Muscle of leg (tissue), 16 donors: ENCODE measurements at places on chromosomes 11 and 22.

- DNase-seq = no peak
These were observed 9.1 kb downstream of the USP35 start for GRCh38 chr11:78197816-78198215.

DNA sequence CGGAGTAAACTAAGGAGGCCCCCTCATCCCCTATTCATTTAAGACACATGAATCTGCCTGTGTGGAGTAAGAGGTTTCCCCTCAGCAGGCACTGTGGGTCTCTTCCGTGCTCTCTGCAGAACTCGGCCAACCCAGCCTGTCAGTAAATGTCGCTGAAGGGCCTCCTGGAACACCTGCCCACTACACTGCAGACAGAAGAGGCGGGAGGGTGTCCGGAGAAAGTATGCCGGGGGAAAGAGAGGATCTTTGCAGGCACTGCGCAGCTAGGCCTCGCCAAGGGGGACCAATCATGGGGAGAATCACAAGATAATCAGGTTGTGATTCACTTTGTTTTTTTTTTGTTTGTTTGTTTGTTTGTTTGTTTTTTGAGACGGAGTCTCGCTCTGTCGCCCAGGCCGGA, 110.8 kb downstream of the MORC2 start:
- DNase-seq = no peak

- no peak for DNase-seq
These were observed 71.2 kb downstream of the ZBTB16 start for GRCh38 chr11:114130629-114131277.

- no peak for DNase-seq
These were observed 243.4 kb upstream of the PLET1 start for GRCh38 chr11:112504056-112504455.

GRCh38 chr11:27934830-27935145, 173.2 kb downstream of the KIF18A start:
- DNase-seq = peak; percentile 86

- no peak for DNase-seq
These were observed 80.3 kb downstream of the DDIAS start for GRCh38 chr11:82981852-82982251.

- no peak for DNase-seq
These were observed 13.5 kb upstream of the CASTOR1 start for GRCh38 chr22:30302810-30303138.

- DNase-seq = no peak
These were observed 542.4 kb downstream of the TBC1D22A start for GRCh38 chr22:47304854-47305253.

DNA sequence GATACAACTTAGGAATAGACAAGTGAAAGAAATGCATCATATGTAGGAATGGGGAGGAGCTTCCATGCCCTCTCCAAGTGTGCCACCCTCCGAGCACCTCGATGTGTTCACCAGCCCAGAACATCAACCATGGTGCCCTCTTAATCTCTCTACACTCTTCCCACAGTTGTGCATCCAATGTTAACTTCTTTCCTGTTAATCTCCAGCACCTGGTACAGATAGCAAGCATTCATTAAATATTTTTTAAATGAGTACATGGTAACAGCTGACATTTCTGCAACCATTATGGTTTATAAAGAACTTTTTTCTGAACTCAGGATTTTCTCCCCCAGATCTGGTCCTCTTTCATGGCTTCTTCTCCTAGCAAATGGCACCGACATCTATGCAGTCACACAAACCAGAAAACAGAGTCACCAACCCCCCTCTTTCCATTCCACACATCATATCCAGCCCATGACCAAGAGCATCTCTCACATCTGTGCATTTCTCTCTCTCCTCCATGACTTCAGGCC, 118.1 kb upstream of the CLPB start:
- DNase-seq = peak; percentile 40

DNA sequence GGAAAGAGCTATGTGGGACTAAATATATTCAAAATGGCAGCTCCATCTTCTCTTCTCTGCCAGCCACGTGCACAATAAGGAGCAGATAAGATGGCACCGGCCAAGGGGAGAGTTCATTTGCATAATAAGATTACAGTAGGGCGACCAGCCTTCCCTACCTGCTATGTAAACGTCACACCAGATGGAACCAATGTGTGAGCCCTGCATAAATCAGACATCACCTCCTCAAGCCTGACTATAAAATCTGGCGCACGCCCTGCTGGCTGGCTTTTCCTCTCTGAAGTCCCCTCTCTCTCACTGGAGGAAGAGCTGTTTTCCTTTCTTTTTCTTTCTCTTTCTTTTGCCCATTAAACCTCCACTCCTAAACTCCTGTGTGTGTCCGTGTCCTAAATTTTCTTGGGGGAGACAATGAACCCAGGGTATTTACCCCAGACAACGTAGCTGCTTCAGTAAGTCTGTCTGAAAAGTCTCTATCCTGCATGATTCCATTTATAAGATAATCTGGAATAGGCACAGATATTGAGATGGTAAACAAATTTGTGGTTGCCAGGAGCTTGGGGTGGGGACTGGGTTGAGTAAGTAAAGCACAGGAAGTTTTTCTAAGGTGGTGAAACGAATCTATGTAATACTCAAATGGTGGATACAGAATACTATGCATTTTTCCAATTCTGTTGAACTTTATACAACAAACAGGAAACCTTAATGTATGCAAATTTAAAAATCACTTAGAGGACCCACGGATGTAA, 670.0 kb upstream of the KIRREL3 start:
- no peak for DNase-seq

DNA sequence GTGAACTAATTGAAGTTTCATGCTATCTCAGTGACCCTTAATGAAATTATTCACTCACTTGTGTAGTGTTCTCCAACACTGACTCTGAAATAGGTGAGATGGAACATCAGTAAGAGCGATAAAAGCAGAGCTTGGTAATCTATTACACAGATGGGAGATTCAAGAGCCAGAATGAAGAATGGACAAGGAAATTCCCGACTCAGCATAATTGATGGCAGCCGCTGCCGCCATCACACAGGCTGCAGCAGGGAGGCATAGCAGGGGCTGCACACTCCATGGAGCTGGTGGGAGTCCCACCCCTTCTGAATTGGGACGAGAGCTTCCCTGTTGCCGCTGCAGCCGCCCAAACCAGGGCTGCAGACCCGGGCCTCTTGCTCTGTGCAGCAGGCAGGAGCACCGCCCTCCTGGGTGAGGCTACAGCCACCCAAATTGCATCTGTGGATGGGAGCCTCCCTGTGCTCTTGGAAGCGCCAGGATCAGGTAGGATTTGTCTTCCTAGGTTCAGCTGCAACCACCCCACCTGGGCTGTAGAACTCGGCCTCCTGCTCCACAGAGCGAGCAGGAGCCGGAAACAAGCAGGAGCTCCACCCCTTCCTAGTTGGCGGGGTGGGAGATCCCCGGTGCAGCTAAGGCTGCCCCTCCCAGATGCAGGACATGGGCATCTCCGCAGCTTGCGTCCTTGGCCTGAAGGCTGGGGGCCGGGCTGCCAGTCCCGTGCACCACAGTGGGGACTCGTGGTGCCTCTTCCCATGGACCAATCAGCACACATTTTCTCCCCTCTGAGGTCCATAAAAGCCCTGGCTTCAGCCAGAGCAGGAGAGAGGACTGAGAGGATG, 535.1 kb upstream of the LUZP2 start:
- DNase-seq = no peak

DNA sequence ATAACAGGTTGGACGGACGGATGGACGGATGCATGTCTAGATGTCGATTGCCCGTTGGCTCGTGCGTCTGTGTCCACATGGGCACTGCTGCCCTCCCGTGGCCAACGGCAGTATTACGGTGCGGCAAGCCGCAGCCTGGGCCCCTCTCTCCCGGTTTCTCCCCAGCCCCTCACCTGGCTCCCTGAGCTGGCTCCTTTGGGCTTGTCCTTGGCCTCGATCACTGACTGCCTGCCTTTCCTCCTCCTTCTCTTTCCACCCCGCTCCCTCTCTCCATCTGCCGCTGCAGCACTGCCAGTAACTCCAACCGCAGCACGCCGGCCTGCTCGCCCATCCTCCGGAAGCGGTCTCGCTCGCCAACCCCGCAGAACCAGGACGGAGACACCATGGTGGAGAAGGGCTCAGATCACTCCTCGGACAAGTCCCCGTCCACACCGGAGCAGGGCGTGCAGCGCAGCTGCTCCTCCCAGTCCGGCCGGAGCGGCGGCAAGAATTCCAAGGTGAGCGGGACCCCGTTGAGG, 77.3 kb downstream of the SCN3B start:
- DNase-seq = peak; percentile 41

DNA sequence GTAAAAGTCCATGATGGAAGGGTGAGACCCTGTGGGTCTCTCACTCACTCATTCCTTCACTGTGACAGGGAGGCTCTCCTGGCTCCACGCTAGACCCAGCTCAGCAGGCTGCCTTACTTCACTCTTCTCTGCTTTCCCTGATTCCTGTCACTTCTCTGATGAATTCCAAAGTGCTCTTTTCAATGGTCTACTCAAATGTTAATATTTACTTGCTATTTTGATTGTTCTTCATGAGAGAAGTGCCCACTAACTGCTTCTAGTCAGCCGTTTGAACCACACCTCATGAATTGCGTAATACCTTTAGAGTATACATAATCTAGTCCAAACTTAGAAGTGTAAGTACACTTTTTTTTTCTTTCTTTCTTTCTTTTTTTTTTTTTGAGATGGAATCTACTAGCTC, 1350.2 kb upstream of the RAG2 start:
- DNase-seq = no peak

DNA sequence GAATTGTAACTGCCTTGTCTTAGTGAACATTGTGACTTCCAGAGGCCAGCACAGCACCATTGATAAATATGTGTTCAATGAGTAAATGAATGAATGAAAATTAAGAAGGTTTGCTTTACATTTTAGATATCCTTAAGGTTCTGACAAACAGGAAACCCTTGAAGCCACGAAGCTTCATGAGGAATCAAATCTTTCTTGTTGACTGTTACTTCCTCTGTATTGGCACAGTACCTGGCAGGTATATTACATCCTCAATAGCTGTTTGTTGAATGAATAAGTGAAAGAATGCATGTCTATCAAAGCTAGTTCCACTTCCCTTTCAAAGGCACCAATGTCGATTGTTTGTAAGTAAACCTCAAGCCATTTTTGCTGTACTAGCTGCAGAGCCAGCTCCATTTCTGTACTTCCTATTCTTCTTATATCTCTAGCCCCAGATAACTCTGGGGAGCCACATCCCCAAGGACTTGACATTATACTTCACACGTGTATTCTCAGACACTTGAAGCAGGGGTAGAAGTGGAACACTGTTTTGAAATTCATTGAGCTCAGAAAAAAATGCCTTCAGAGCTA, 140.3 kb upstream of the RAG2 start:
- DNase-seq = peak; percentile 35

DNA sequence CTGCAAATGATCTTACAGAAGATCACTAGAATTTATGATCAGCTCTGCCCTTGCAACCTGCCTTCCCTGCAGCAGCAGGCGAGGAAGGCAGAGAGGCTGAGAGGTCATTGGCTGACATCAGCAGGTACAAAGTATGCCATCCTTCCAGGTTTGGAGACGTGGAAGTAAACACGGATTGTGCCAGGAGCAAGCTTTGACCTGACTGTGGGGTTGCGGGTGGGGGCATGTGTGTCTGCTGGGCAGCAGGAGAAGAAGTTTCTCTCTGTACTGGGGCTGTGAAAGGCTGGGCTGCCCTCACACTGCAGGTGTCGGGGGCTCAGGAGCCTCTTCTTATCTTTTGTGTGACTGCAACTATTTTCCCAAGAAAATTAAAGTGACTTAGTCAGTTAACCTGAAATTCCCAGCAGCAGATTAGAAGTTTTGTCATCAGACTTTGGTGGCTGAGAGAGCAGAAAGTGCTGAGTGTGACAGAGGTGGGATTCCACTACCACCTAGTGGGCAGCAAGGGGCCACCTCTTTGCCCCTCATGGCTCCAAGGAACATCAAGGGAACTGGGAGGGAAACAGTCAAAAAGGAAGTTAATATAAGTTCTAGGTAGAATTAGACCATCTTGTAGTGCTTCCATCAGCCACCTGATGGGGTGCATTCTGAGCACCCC, 565.9 kb downstream of the ETS1 start:
- DNase-seq = peak; percentile 3
